ENCODE measurements at places on chromosomes 5 and 9. TPM values are rescaled to one million over a fixed set of nuclear protein-coding genes. Genes with fewer than 3 reads are reported as not detected.

HMMR gene
- 26.7 TPM for total RNA-seq

PDGFRB gene
- total RNA-seq: 0.18 TPM

SPINK1 gene
- not detected for total RNA-seq

FBP2 gene
- total RNA-seq: not detected

TYRP1 gene
- total RNA-seq: not detected

EFNA5 gene
- total RNA-seq: 20.8 TPM

GPR151 gene
- total RNA-seq: not detected

PPP2R2B gene
- 0.15 TPM for total RNA-seq

ZDHHC11B gene
- 1.3 TPM for total RNA-seq

UBE2QL1 gene
- 0.13 TPM for total RNA-seq

TMEM252 gene
- total RNA-seq: not detected

PKD2L2 gene
- 0.03 TPM for total RNA-seq

FANCC gene
- total RNA-seq: 11.1 TPM

NFX1 gene
- total RNA-seq: 26.5 TPM

STPG3 gene
- total RNA-seq: not detected

INSL6 gene
- not detected for total RNA-seq

TAF11L5 gene
- total RNA-seq: not detected

LPAR1 gene
- total RNA-seq: 10.8 TPM

ZNF608 gene
- total RNA-seq: 0.33 TPM

GADD45G gene
- total RNA-seq: 0.33 TPM

GRXCR2 gene
- total RNA-seq: not detected

FAM169A gene
- total RNA-seq: 6.2 TPM

TNC gene
- 1.2 TPM for total RNA-seq
